GM10248 (cell line): ENCODE measurements at places on chromosomes 2 and 18.

- no peak for DNase-seq
These were observed 142.4 kb downstream of the CAPN13 start for GRCh38 chr2:30664761-30665358.

- DNase-seq, result no peak
These were observed 52.8 kb upstream of the SPP2 start for GRCh38 chr2:233997707-233998106.

- DNase-seq, result no peak
These were observed 120.8 kb upstream of the RBMS1 start for GRCh38 chr2:160614391-160614790.

GRCh38 chr2:241132538-241133435 lies 16.5 kb downstream of the PASK start:
- DNase-seq, result peak; percentile 58

GRCh38 chr2:135494917-135495316 lies 36.1 kb downstream of the ZRANB3 start:
- DNase-seq, result no peak

GRCh38 chr2:167103028-167103756 lies 214.9 kb downstream of the XIRP2 start:
- no peak for DNase-seq

- DNase-seq, result no peak
These were observed 66.4 kb downstream of the MYO1B start for GRCh38 chr2:191311627-191312026.

GRCh38 chr2:173692068-173692467 lies 273.1 kb downstream of the SP3 start:
- no peak for DNase-seq

GRCh38 chr2:73986085-73986681 lies 1.5 kb downstream of the TET3 start:
- DNase-seq, result no peak

DNA sequence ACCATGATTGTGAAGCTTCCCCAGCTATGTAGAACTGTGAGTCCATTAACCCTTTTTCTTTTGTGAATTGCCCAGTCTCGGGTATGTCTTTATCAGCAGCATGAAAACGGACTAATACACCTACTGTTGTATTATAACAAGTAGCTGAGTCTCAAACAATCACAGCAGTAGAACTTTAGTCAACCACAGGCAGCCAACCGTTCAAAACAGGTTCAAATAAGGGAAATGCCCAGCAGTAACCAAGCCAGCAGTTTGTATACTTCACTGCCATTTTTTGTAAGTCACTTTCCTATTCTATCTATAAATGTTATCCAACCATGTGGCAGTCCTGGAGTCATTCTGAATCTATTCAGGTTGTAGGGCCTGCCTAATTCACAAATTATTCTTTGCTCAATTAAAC lies 1560.6 kb upstream of the SLC39A10 start:
- DNase-seq, result no peak

DNA sequence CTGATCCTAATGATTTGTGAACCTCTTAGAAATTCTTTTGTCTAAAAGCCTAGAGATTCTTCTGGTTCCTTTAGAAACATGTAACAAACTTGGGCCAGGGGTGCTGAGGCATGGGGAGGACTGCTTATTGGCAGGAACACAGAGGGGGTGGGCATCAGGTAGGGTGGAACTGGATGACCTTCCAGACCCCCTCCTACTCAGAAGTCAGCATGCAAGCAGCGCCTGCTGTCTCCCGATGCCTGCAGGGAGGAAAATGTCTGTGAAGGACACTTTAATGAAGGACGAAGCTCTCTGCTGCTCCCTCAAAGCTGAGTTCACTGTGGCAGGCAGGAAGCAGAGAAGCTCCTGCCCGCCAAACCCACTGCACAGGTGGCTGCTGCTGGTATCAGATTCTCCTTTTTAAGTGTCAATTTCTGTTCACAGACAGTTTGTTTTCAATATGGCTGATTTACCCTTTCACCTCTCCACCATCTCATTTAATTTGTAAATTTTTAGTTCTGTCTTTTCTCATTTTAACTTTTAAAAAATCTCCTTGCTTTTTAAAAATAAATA lies 19.4 kb downstream of the COA5 start:
- no peak for DNase-seq

DNA sequence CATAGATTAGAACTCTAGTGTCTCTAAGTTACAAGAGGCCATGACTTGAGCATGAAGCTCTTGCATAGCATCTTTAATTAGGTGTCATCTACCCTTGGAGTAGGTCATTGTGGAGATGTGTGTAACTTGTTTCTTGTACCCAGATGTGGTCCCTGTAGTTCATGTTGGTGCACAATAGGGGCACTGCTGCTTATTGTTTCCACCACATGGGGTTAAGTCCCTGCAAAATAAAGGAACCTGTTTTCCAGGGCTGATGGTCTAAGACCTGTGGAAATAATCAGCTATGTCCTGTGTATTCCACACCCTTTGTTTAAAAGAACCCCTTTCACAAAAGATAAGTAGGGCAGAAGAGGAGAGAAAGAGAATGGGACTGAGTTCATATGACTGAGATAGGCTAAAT lies 28.6 kb downstream of the ASXL3 start:
- DNase-seq, result no peak
